ENCODE measurements at places on chromosomes 7 and 10.

DNA sequence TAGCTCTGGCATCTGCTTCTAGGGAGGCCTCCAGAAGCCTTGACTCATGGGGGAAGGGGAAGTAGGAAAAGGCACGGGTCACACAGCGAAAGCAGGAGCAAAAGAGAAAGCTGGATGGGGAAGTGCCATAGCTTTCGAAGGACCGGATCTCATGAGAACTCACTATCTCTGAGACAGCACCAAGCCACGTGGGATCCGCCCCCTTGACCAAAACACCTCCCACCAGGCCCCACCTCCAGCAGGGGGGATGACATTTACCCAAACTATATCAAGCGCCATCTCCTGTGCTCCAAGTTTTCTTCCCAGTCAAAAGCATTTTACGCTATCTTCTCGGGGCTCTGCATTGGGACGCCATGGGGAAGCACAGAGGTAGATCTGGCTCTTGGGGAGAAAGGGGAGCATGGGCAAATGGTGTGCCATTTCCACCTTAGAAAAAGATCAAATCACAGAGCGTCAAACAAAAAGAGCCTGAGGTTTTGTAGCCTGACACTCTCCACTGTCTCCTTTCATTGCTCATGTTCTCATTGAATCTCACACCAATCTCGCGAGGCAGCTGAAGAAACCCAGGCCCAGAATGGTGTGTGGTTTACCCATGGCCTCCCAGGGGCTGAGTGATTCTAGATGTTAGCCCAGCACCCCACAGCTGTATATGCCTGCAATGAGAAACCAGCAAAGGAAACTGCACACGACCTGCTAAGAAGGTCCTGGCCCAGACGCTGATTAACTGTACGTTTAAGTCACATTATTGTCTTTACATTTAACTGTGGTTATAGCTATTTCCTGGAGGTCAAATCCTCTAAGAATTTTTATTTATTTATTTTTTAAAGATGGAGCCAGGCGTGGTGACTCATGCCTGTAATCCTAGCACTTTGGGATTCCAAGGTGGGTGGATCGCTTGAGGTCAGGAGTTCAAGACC, 8.1 kb upstream of the OLAH start:
- peak; percentile 17 for DNase-seq

GRCh38 chr10:98299341-98299740, 31.3 kb upstream of the LOXL4 start:
- DNase-seq: no peak

- peak; percentile 79 for DNase-seq
Measured at GRCh38 chr10:33612551-33612950, 278.1 kb upstream of the NRP1 start.

DNA sequence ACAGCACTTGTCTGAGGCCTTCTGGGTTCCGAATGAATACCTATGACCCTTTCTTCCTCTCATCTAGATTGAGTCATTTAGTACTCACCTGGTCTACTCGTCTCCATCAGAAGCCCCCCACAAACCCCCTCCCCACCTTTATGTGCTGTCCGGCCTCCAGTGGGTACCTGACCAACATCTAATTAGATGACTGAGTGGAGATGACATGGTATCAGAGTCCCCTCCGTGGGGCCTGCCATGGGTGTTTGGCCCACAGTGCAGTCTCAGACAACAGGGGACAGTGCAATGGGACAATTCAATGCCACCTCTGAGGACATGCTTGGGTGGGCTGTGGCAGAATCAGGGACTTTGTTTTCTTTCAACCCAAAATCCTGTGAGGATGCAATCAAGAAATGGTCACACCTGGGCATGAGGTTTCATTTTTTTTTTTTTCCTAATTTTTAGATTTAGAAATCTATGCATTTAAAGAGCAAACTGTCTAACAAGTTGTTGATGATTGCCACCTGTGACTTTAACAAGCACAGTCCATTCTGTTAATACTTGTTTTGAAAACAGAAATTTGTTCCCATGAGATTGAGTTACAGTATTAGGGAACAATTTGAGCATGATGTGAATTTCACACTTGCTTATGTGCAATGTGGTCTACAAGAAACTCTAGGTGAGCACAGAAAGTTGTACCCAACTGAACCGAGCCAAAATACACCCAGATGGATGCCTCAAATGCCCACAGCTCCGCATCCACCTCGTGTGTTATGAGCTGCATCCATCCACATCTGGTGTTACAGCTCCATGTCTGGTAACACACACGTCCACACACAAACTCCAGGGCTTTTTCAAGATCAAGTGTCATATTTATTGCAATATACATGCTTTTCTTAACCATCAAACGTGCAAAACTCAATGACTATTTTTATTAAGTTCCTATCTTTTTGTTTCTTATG, 27.5 kb downstream of the GPRIN2 start:
- no peak for DNase-seq

DNA sequence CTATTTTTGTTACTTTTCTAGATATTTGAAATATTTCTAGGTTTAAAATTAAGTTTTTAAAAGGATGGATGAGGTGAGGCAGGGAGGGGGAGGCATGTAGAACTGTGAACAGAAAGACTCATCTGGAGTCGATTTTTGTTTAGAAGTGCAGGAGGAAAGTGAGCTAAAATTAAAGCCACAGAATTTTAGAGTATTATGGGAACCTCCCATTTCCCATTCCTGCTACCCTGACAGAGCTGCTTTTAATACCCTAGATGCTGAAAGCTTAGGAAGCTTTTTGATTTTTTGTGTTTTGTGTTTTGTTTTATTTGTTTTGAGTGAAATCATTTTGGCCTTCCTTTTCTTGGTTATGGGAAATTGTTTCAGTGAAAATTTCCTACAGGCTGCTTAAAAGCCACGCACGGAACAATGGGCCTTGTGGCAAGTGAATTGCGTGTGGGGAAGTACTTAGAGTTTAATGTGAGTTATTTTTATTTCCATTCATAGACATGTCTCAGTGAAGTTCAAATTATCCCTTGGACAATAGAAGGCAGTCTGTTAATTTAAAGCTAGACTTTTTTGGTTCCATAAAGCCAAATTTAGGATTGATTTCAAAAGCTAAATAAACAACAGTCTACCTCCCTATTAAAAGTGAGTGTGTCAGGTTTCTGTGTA, 102.0 kb upstream of the HDAC9 start:
- DNase-seq: no peak

- DNase-seq: no peak
Measured at GRCh38 chr7:50088463-50089129, 4.5 kb downstream of the ZPBP start.

DNA sequence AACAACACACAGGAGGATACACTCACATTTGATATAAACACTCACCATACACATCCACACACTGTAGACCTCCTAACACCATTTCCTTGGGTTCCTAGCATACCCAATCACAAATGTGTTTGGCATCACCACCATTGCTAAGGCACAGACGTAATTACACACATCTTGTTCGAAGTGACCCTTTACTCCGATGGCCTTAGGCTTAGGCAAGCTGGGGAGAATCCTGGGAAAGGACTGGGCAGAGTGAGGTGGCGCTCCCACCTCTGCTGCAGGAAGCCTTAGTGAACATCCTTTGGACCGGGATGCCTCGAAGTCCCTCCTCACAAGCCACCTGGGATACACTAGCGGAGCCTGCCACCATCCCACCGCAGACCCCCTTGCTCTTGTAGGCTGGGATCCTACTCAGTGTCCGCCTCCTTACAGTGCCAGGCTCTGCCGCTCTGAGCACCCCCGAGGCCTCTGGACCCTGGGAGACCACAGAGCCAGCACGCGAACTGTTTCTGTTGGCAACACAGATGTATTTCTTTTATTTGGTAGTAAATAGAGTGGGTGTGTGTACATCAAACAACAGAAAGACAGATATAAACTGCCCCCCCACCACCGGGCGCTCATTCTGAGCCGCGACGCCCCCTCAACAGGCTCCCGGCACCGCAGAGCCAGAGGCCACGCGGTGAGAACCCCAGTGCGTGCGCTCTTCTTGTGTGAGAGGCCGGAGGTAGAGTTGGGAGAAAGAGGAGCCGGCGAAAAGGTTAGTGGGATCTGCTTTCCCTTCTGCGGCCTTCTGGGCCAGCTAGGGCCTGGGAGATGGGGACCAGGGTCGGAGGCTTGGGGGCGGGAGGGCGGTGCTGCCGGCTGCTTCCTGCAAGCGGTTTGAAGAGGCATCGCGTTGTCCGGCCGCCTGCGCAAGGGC, 5.9 kb upstream of the HMX2 start:
- no peak for DNase-seq

DNA sequence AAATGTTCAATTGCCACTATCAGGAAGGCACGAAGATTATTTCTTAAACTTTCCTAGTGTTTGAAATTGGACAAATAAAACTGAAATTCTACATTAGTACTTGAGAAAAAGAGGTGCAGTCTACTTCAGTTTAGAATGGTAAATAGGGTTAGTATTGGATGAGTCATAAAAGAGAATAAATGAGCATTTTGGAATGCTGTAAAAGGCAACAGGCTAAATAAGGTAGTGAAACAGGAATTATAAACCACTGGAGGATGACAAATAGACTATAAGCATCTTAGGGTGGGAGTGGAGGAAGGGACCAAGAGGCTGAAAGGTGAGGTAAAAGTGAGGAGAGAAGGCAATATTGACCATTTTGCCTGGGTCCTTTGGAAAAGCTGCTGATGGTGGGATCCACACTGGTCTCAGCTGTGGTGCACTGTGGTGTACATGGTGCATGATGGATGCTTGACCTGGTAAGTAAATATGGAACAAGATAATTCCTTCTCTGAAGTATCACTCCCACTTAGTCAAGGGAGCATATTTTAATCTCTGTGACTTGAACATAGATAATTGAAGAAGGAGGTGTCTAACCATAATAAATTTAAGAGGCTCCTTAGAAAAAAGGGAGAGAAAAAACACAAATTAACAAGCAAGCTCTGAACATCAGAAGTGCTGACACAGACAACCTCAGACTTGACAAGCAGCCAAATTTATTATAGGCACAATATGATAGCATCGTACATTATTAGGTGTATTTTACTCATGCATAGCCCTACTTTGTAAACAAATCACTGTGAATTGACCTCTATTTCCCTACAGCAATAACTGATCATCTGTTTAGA, 76.4 kb upstream of the SCIN start:
- no peak for DNase-seq

DNA sequence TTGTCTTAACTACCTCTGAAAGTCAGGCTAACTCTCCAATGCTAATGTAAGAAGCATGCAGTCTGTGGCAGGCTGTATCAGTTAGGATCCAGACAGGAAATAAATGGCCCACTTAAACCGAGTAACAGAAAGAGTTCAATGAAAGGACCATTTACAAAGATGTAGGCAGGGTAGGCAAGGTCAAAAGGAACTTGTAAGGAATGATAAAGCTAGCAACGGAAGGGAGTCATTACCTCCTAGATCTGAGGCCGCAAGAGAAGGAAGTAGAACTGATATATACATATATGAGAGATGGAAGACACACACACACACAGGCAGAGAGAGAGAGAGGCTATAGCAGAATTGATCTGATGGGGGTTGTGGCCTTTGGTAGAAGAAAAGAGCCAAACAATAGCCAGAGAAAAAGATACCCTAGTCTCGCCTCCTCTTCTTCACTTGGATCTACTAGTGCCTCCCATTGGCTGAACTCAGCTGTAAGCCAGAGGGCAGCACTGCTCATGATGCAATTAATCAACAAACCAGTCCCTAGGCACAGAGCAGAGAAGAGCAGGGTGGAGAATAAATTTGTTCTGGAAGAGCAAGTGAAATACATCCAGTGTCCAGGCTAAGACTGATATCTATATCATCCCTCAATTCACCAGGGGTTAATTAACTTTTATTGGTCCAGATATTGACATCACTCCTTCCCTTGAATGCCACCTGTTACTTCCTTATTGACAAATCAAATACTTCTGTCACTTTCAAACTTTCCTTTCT, 91.2 kb downstream of the LSMEM1 start:
- no peak for DNase-seq

DNA sequence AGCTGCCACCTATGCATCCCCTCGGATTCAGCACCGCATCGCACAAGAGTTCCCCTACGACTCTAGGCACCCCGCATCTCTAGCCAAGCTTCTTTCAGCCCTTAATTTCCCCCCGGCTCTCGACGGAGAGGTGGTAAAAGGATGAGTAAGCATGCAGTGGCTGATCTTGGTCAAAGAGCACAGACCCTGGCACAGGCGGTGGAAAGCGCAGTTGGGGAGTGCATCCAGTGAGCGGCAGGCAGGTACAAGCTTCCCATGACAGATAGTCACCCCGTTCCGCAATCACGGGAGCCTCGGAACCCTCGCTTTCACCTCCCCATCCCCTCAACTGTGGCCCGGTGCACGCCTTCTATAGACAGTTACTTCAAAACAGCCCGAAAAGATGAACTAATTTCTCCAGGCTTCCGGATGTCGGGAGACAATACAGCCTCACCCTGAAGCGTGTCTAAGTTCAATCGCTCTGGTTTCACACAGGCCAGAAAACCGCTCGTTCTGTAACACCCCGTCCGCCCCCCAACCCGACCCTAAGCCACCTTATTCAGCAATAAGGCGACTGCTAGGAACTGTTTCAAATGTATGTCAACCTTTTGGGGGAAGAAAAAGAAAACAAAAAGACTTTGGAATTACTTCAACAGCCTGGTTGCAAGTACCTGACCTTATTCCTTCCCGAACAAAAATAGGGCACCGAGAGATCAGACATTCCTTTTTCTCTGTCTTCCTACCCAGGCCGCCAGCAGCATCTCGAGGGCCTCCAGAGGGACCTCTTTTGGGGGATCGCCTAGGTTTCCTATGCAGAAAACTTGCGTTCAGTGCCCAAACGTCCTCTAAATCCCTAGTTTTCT, 1.4 kb downstream of the RHEB start:
- peak; percentile 39 for DNase-seq

GRCh38 chr7:12984117-12984516, 296.7 kb downstream of the ARL4A start:
- no peak for DNase-seq

DNA sequence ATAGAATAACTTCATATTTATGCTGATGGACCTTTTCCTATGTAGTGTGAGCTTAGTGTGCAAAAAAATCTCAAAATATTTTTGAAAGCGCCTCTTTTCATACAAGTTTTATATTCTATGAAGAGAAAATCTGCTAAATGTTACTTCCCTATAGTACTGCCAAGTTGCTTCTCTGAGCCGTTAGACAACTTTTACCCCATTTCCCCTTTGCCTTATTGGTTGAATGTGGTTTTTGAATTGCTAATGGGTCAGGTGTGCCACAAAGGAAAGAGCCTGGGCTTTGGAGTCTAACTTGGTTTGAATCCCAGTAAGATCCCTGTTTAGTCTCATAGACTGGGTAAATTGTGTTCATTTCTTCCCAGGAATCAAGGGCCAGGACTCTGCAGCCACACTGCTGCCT, 261.5 kb downstream of the SNX10 start:
- no peak for DNase-seq

DNA sequence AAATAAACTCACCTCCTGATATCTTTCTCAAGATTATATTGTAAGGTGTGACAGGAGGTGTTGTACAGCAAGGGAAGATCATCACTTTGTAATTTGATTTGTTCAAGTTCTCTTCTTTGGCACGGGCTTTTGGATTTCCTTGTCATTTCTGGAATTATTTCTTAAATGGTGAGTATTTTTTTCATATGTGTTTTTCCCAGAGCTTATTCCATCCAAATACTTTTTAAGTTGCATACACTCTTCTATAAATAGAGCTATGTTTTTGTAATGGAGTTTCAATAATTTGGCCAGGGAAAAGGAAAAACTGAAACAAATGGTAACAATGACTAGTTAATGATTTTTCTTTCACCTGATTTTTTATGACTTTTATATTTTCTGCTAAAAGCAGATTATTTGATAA, 92.5 kb downstream of the CFAP58 start:
- peak; percentile 27 for DNase-seq
